ENCODE measurements at places on chromosomes 1 and 21.

GRCh38 chr1:199029401-199029800 is 390.6 kb downstream of the PTPRC start:
- no peak for DNase-seq

DNA sequence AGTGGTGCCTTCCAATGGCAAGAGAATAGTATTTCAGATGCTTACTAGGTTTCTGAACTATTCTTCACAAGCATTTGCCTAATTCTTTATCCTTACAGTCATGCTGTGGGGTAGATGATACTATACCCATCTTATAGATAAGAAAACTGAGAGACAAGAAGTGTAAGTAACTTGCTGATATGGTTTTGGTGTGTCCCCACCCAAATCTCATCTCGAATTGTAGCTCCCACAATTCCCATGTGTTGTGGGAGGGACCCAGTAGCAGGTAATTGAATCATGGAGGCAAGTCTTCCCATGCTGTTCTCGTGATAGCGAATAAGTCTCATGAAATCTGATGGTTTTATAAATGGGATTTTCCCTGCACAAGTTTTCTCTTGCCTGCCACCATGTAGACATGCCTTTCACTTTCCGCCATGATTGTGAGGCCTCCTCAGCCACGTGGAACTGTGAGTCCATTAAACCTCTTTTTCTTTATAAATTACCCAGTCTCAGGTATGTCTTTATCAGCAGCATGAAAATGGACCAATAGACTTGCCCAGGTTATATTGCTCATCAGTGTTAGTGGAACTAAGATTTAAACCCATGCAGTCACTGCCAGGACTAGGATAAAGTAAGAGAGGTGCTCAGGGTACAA is 298.7 kb downstream of the GRIK1 start:
- DNase-seq, result no peak

DNA sequence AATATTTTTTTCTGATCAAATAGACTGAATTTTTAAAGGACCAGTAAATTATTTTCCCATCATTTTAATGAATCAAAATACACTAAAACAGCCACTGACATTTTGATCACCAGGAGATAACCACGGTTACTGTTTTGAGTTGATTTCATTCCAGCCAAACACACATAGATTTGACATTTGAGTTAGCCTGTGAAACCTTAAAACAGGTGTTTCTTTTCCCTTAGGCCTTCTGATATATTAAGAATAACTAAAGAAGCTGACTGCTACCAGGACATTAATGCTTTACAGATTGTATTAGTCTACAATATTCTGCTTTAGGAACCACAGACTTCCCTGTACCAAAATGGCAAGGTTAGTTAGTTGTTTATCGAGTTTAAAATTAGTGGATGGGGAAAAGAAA is 193.4 kb downstream of the OMA1 start:
- no peak for DNase-seq

- DNase-seq, result no peak
These were observed 39.7 kb downstream of the BACE2 start for GRCh38 chr21:41207401-41208375.

DNA sequence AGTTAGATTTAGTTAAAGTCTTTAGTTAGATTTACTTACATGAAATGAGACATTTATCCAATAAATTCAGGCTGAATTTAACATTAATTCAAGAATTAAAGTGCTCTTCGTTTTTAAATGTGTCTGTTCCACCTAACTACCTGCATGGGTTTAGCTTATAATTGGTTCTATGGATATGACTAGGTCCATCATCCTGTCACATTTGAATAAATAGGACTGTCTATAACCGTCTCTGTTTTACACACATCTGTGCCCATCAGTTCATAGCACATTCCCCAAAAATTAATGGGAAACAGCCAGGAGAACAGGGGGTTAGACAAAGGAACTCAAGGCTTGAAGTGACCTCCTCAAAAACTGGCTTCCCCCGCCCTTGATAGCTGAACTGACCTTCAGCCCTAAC is 219.6 kb downstream of the MRPL39 start:
- DNase-seq, result no peak

- no peak for DNase-seq
These were observed 58.0 kb upstream of the FAM3B start for GRCh38 chr21:41258617-41259016.

DNA sequence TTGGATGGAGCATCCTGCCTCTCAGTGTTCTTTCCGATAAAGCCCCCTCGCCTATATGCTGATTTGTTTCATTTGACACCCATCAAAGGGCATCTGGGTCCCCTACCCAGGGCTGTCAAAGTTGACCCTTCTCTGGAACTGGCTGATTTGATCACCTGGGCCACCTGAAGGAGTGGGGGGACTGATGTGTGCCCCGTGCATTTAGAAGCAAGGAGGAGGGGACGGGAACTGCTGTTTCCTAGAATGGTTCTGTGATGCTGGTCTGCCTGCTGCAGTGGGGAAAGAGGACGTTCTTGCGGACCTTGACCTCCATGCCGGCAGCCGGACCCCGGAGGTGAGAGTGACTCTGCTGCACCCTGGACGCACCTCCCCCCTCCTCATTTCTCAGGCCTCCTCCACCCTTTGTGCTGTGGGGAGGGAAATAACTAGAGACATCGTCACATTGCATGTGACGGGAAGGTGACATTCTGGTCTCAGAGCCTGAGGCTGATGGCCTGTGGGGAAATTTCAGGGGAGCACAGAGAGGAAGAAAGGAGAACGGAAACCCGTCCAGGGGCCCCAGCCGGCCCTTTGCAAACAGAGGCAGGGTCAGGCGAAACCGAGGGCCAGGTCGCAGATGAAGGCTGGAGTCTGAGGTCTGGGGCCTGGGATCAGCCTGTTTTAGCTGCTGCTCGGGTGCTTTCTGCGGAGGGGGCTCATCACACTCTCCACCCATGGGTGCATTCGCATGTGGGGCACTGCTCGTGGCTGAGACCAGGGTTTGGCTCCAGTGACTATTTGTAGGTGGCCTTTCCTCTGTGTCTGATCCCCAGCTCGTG is 25.7 kb downstream of the CRYAA start:
- DNase-seq, result no peak

- DNase-seq, result no peak
These were observed 9.9 kb downstream of the SYNJ1 start for GRCh38 chr21:32717851-32718316.

- DNase-seq, result no peak
These were observed 33.4 kb upstream of the USH2A start for GRCh38 chr1:216456682-216457081.

Measured in stimulated activated CD4-positive, alpha-beta T cell treated with anti-CD3 and anti-CD28 coated beads, Interleukin-1b, Interleukin-23, amount 100 ng/mL, for 48 hours (primary cell).